ENCODE measurements at places on chromosomes 2 and 18.

DNA sequence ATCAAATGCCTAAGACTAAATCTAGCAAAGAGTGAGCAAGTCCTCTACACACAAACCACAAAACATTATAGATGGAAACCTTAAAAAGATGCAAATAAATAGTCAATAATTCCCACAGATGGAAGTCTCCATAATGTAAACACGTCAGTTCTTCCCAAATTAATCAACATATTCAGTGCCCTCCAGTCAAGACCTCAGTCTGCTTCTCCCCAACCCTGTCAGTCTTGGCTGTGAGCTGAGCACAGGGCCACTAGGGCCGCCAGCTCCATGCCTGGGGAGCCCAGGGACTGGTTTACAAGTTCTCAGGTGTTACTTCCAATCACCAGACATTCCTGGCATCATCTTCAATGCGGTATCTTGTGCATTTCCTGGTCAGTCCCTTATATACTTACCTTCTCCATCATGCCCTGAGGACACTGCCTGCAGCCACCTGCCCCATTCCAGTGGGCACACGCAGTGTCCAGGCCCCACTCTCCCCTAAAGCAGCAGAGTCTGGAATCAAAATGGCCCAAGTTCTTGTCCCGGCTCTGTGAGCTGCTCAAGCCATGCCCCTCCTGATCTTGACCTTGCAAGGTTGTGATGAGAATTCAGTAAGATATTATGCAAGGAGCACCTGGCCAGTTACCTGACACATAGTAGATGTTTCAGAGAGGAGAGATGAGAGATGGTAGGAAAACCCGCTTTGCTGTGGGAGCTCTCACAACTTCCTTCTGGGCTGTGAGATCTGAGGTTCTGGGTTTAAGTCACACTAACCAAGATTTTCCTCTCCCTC lies 207.9 kb upstream of the RAB6C start:
- DNase-seq = no peak

DNA sequence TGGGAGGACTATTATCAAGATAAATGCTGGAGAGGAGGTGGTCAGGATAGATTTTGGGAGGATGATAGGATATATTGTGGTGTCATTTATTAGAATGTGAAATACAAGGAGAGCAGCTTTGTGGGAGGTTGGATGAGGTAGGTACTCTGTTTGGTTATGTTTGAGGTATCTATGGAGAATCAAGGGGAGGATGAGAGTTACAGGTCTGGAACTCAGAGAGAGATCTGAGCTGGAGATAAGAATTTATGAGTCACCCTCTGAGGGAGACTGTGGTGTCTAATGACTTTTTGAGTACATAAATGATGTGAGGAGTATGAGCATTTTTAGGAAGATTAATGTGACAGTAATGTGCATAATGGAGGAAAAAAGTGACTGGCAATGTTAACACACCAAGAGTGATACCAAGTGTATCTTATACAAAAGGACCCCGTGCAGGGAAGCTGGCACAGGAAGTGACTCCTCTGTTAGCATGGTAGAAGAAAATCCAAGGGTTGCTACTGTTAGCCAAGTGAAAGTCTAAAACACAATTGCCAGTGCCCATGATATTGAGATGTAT lies 48.2 kb downstream of the CRIM1 start:
- peak; percentile 64 for DNase-seq

GRCh38 chr2:57278451-57278850 lies 768.2 kb upstream of the VRK2 start:
- DNase-seq = no peak

DNA sequence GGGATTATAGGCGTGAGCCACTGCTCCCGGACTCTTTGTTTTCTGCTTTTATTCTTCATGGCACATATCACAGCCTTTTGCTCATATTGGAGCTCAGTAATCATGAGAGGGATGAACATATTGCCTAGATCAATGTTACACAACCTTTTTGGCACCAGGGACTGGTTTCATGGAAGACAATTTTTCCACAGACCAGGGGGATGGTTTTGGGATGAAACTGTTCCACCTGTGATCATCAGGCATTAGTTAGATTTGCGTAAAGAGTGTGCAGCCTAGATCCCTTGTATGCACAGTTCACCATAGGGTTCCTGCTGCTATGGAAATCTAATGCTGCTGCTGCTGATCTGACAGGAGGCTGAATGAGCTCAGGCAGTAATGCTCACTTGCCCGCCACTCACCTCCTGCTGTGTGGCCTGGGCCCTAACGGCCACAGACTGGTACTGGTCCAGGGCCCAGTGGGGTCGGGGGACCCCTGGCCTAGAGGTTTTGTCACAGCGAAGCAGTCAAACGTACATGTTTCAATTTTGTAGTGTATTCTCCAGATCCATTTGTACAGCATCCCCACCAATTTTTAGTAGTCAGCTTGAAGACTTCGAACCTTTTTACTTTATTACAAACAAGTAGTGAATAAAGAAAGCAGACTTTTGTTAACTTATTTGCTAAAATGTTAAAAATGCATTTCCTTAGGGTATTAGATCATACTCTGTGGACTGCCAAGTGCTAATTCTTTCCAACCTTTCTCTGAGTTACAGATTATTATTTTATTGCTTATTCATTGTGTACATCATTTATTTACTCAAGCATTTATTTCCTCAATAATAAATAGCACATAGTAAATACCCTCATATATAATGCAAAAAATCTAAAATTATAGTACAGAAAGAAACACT lies 6.2 kb downstream of the DAW1 start:
- peak; percentile 86 for DNase-seq

GRCh38 chr2:216033403-216033802 lies 20.1 kb upstream of the MREG start:
- DNase-seq = no peak

- DNase-seq = no peak
These were observed 17.0 kb upstream of the MPP4 start for GRCh38 chr2:201715459-201715858.

GRCh38 chr2:167939514-167940345 lies 307.7 kb downstream of the STK39 start:
- DNase-seq = no peak

- DNase-seq = no peak
These were observed 218.2 kb downstream of the CDCA7 start for GRCh38 chr2:173572848-173573247.

DNA sequence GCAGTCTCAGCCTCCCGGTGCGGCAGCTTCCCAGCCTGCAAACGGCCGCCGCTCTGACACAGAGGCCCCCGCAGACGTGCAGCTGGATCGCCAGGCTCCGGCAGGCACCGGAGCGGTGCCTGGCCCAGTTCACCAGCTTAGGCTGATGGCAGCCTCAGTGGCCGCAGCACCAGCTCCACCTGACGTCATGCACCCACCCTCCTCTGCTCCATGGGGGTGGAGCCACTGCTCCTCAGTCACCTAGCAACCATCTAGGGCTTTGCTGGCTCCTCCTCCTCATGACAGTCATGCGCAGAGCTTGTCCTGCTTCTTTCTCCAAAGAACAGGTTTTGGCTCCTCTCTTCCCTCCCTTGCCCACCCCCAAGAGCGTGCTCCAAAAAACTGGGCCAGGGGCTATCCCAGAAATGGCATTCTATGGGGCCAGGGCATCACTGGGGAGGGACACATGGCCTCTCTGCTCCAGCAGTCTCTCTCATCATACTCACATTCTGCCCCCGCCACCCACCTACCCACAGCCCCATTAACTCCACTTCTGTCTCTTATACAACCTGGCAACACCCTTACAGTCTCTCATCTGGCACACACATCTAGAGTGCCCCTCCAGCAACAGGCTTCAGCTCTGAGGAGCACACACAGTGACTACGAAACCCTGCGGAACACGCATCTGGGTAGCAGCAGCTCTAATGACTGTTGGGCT lies 5.5 kb downstream of the DCTN1 start:
- peak; percentile 81 for DNase-seq

DNA sequence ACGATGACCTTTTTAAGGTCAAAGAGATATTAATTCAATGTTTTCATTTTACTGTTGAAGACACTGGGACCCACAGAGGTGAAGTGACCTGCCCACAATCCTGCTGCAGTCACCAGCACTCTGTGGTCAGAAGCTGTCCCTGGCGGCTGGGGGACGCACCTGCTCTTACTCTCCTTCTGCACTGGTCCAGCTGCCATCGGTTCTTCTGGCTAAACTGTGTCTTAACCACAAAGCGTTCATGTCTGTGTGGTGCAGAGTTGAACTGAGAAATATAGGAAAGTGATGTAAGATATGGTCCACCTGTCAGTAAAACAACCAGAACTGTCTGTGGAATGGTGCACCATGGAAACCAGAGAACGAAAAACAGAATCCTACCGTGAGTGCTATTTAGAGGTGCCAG lies 44.9 kb upstream of the SMIM21 start:
- no peak for DNase-seq

DNA sequence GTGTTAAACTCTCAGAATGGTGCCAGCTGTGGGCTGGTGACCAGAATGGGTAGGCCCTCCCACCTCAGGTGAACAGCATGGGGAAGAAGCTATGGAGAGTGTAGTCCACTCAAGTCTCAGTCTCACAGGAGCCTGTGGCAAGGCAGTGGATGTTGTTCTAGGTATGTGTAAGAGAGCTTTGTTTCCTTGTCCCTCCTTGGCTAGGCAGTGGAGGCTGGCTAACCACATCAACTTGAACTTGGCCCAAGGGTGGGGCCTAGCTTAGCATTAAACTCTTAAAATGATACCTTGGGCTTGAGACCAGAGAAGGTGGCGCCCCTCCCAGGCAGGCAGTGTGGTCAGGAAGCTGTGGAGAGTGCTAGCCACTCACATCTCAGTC lies 53.2 kb upstream of the SLC4A10 start:
- no peak for DNase-seq

GRCh38 chr2:109201465-109202327 lies 72.7 kb downstream of the SH3RF3 start:
- no peak for DNase-seq

- no peak for DNase-seq
These were observed 13.6 kb downstream of the MRO start for GRCh38 chr18:50806208-50806616.

GRCh38 chr18:10840743-10841142 lies 308.6 kb downstream of the PIEZO2 start:
- DNase-seq = no peak

GRCh38 chr2:214839464-214839863 lies 30.0 kb upstream of the BARD1 start:
- no peak for DNase-seq

GRCh38 chr2:70347831-70348230 lies 46.0 kb upstream of the FAM136A start:
- DNase-seq = no peak

DNA sequence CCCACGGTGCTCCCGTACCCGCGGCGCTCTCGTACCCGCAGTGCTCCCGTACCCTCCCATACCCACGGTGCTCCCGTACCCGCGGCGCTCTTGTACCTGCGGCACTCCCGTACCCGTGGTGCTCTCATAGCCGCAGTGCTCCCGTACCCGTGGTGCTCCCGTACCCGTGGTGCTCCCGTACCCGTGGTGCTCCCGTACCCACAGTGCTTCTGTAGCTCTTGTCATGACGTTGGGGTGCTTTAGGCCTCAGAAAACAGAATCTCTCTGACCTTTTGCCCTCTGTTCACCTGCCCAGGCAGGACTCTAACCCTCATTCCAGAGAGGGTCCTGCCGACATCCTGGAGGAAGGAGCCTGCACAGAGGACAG lies 35.3 kb downstream of the SLC66A2 start:
- no peak for DNase-seq

DNA sequence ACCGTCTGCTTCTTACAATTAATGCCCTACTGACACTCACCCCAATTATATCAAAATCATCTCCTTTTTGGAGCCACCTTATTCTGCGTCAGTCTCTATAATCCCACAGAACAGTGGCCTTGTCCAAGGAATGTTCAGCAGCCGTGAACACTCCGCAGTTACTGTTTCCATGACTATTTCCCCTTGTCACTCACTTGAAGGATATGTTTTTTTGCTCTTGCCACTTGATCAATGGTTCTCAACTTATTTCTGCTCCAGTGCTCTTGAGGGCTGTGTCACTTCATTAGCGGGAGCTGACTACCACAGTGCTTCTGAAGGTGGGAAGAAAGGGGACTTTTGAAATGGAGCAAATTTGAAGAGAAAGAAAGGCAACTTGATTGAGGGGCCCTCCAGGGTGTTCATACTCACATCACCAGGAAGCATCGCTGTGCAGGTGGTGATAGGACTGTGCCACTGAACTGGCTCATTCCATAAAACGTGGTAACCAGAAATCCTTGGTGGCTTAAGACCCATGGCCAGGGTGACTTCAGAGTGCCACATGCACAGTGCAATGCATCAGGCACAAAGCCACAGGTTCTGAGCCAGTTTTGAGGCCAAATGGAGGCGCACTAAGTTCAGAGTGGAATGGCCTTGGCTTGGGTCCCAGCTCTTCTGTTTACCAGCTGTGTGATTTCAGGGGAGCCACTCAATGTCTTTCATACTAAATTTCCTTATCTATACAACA lies 320.6 kb upstream of the RAB12 start:
- no peak for DNase-seq

DNA sequence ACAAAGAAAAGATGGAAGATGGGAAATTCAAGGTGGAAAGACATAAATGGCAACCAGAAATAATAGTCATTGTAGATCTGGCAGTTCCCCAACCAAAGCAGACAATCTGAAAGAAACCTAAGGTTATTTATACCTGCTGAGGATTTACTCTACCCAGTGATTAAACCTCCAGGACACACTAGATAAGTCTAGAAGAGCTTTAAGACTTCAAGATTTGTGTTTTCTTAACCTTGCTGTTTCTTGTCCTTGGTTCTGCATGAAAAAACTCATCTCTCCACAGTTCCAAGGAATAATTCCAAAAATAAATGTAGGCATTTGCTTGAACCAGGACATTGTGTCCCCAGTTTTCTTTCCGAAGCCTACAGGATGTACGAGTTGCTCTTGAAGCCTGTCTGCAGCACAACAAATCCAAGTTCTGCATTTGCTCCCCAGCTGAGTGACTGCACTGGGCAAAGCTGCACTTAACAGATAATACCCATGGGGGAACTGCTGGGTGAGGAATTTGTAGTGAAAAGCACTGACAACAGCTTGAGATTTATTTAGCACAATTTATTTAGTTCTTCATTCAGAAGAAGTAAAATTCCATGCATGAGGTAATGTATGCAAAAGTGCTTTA lies 19.8 kb downstream of the DTNA start:
- DNase-seq = no peak

DNA sequence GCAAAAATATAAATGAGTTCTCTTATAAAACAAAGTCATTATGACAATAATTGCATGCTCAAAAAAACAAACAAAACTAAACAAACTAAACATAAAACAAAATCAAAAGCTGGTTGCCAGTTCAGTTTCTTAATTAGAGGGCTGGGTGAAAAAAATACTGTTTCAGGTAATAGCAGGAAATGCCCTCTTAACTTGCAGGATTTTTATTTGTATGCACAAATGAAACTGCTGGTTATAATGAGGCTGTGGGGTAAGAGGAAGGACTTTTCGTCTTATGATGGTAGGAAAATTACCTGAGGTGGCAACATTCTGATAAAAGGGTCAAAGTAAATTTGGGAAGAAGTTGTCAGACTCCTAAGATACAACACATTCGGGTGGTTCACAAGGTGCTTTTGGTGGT lies 21.5 kb upstream of the CDKL4 start:
- DNase-seq = no peak

DNA sequence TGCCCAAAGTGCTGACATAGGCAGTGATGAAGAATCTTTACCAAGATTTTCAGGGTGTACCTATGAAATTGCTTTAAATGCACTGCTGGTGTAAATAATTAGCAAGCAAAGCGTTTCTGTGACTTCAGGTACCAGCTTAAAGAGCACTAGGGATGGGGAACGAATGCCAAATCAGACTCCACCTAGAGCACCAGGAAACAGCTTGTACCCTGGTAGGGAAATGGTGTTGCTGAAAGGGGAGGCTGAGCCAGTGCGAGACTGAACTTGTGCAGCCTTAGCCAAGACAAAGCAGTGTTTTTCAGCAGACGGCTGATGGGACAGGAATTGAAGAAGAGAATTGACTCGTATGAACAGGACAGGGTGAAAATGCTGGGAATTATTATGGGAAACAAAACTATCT lies 65.6 kb downstream of the TWSG1 start:
- DNase-seq = no peak

GRCh38 chr2:145551686-145552085 lies 1031.8 kb upstream of the ZEB2 start:
- DNase-seq = no peak
